ENCODE measurements at places on chromosomes 2 and 18.

GRCh38 chr18:13437034-13437433 is 218.5 kb downstream of the LDLRAD4 start:
- no peak for DNase-seq

DNA sequence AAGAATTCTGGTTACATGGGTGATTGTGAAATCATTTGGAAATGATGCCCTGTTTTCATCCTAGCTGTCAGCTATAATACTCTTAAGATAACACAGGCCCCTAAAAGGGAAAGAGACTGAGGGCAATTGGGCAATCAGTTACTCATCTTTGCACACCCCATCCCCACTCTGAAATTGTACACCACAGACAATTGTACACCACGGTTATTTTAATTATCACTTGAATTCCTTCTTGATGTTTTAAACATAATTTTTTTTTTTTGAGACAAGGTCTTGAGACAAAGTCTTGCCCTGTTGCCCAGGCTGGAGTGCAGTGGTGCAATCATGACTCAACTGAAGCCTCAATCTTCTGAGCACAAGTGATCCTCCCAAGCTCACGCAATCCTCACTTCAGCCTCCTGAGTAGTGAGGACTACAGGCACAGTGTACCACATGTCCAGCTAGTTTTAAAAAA is 862.4 kb upstream of the ACVR2A start:
- no peak for DNase-seq

GRCh38 chr2:237306787-237307170 is 107.2 kb downstream of the COL6A3 start:
- DNase-seq, result no peak

DNA sequence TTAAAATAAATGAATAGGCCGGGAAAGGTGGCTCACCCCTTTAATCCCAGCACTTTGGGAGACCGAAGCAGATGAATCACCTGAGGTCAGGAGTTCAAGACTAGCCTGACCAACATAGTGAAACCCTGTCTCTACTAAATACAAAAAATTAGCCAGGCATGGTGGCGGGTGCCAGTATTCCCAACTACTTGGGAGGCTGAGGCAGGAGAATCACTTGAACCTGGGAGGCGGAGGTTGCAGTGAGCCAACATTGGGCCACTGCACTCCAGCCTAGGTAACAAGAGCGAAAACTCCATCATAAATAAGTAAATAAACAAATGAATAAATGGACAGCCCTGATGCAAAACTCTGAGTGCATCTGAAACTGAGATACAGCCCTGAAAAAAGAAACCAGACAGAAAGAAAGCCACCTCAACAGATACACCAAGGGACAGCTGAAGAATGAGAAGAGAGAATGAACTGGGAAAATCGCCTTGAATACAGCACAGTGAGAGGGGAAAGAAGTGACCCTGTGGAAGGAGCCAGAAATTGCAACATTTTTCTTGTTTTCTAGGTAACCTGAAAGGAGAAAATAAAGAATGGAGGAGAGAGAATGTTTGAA is 64.4 kb downstream of the TRABD2A start:
- DNase-seq, result no peak

- no peak for DNase-seq
Observed at GRCh38 chr18:47987388-47987699, 56.9 kb upstream of the SMAD2 start.

DNA sequence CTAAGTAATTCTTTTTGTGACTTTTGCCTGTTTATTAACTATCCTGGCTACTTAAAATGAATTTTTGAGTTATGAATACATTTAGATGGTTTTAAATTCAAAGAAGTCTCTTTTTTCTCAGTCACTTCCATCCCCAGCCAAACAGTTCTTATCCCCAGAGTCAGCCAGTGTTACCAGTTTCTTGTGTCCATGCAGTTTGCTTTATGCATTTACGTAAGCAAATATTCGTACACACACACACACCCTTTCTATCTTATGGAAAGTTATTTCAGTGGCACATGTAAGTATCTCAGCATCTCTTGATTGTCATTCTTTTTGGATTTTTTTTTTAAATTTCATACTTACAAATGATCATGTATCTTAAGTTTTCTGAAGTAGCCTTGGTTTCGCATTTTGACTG is 113.2 kb downstream of the NEDD4L start:
- DNase-seq, result no peak

GRCh38 chr18:30999887-31000628 is 42.5 kb downstream of the DSC3 start:
- DNase-seq, result no peak

- peak; percentile 81 for DNase-seq
Observed at GRCh38 chr2:151771599-151772358, 37.5 kb upstream of the NEB start.

DNA sequence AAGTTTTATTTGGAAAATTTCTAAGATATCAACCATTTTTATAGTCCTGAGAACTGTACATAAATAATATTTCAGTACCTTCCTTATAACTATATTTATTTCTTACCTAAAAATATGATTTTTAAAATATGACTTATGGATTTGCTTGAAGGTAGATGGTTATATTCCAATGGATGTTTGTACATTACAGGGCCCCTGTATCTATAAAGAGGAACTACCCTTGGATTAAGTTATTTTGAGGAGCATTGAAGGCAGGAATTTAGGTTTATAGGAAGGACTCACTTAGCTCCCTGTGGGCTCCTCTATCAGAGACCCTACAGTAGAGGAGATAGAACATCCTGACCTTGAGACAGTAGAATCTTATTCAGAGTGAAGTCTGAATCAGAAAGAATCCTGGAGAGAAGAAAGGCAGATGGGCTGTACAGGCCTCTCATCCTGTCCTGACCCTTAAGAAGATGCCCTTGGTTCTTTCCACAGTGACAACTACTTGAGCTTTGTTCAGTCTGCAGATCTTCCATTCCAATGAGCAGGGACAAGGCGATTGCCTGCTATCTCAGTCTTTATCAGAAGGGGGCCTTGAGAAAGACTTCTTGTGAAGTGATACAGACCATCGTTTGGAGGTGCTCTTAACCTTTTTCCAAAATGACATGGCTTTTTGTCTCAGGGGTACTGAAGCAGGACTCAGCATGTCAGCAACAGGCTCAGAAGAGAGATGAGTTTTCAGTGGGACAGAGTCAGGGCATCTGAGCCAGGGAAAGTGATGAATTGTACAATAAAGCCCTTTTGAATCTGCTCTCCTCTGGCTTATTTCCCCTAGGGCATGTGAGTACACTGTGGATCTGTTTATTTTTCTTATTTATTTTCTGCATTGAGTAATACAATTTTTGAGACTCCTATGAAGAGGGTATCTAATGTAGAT is 20.9 kb downstream of the OXER1 start:
- DNase-seq, result no peak

DNA sequence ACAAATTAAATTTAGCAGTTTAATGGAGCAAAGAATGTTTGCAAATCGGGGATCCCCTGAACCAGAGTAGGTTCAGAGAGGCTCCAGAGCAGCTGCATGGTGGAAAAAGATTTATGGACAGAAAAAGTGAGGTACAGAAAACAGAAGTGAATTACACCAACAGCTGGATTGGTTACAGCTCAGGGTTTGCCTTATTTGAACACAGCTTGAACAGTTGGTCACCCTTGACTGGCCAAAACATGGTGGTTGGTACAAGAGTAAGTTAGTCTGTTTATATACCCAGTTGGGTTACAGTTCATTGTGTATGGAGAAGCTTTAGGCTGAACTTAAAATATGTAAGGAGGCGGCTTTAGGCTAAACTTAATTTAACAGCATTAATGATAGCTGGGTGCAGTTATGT is 5.4 kb upstream of the CDCA7 start:
- DNase-seq, result no peak

GRCh38 chr18:75314117-75314516 is 103.5 kb downstream of the TSHZ1 start:
- DNase-seq, result no peak

DNA sequence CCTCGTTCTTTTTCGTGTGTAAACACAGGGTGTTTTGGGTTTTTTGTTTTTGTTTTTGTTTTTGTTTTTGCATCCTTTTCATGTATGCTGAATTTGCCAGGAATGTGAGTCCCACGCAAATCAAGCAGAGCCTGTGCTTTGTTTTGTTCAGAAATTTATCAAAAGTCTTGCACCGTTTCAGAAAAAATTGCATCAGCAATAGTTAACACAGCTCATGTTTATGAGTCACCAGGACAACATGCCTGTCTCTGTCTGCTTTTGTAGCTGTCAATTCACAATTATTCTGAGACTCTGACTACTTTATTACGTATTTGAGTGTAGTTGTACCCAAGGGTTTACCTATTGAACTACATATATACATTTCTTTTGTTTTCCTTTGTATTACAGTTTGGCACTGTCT is 38.3 kb downstream of the MRPL44 start:
- no peak for DNase-seq

DNA sequence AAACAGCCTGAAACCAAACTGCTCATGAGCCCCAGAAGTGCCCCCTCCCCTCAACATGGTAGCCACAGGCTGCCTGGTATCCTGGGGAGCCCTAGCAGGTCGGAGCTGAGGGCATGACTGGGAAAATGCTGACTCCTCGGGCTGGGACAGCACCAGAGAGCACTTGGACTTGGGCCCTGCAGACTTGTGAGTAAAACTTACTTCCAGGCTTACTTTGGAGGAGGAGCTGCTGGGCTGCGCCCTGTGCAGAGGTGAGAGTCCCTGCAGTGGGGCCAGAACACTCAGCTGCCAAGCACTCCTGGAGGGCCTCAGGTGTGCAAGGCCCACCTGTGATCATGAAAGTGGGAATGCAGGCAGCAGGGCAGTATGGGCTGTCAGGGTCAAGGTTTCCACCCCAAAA is 119.4 kb downstream of the SEPTIN10 start:
- no peak for DNase-seq

GRCh38 chr2:15152382-15152781 is 408.8 kb downstream of the NBAS start:
- no peak for DNase-seq

DNA sequence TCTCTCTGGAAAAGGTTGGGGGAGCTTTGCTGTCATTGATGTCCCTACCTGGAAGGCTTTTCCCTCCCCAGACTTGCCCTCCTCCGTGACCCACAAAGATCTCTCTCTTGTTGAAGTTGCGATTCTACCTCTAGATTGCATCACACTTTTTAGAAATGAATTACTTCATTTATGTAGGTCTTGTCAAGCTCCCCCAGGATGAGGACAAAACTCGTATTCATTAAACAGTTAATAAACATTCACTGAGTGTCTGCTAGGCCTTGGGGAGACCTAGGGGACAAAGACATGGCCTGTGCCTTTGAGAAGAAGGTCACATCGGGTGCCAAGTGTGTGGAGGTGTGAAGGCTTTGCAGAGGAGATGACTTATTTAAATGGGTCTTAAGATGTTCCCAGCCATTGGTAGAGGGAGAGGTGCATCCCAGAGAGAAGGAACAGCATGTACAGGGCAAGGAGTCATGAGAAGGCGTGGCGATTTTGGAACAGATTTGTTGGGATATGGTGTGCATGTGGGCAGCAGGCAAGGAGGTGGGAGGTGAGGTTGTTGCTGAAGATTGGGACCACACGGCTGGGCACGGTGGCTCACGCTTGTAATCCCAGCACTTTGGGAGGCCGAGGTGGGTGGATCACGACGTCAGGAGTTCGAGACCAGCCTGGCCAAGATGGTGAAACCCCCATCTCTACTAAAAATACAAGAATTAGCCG is 9.8 kb upstream of the YWHAQ start:
- no peak for DNase-seq

- no peak for DNase-seq
Observed at GRCh38 chr2:19893520-19894133, 8.2 kb downstream of the TTC32 start.

Data from CD4-positive, alpha-beta T cell treated with Interleukin-1 beta for 1 hour (primary cell).